Left hindlimb (tissue), 1 donor: ENCODE measurements at places on chromosomes 1 and 21.

GRCh38 chr1:198679535-198680173 lies 40.8 kb downstream of the PTPRC start:
- DNase-seq, result no peak

DNA sequence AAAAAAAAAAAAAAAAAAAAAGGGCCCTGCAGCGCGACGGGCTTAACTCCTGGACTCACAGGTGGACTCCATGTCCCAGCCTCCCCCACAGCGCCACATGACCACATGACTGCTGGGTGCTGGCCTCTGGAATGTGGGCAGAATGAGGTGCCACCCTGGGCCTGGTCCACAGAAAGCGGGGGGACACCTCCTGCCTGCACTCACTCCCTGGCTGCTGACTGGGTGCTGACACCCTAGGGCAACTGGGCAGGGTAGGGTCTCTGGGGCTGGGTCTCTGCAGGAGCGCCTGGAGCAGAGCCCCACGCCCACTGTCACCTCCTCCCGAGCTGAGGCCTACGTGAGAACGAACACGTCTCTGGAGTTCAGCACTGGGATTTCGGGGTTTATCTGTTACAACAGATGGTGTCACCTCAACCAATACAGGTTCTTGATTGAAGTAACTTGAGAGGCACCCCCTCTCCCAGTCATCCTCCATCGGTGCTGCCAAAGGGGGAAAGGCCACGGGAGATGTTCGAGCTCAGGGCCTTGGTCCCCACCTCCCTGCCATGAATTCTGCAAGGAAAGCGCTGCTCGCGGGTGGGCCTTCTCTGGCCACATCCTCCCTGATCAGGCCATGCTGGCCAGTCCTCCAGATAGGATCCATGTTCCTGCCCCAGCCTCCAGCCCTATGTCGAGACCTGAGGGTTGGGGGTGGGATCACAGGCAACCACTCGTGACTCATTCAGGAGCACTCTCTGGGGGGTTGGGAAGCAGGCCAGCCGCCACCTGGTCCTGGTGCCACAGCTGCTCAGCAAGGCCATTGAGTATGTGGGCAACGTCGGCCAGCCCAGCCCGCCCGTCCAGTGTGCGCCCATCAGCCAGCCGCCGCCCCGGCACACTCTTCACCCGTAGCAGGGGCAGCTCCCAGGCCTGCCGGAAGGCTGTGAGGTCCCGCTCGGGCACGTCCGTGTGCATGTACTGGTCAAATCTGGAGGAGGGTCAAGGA lies 5.4 kb downstream of the CPLANE2 start:
- DNase-seq, result no peak

- DNase-seq, result no peak
Observed at GRCh38 chr1:160394673-160395072, 5.7 kb upstream of the VANGL2 start.

GRCh38 chr21:26956216-26956615 lies 10.7 kb downstream of the ADAMTS5 start:
- no peak for DNase-seq

- DNase-seq, result no peak
Observed at GRCh38 chr1:155499263-155499662, 63.3 kb downstream of the ASH1L start.

- no peak for DNase-seq
Observed at GRCh38 chr1:230043081-230043480, 24.0 kb upstream of the GALNT2 start.

DNA sequence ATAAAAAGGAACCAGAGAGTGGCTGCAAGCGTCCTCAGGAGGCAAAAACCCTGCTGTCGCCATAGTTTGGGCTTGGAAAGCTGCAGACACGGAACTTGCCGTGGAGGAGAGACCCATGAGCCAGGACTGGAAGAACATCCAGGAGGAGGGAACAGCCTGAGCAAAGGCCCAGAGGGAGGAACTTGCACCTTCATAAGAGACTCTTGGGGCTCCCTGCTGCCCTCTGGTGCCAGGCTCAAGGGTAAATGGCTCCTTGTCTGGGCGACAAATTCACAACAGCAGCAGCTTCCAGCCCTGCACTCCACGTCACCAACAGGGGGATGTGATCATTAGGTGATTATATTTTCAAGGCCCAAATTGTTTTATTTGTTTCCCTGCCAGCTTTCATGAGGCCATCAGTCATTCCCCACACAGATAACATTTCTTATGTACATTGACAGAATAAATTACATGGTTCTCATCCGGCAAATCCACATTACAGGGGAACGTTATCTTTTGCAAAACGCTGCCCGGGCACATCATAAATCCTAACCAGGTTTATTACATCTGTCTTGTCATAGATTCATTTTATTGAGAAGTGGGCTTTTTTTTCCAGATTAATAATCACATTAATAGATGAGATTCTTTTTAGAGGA lies 143.0 kb upstream of the GRIK3 start:
- DNase-seq, result no peak

- DNase-seq, result peak; percentile 83
Observed at GRCh38 chr1:24111996-24112779, at the start of gene MYOM3. Gene MYOM3, minus strand, starts transcription at chr1:24112135. Its CDS starts 3,499 bp downstream, at chr1:24108636.
